ENCODE measurements at places on chromosomes 7 and 10.
A peak's percentile ranks its signal among the peaks of the same experiment; 100 is the strongest.

- H3K4me1 ChIP-seq, result no peaks in the 10 kb centered on the region
- no peak overlapping the region for H3K27ac ChIP-seq
- no peaks in the 10 kb centered on the region for H3K36me3 ChIP-seq
- H3K4me3 ChIP-seq, result no peak overlapping the region
- DNase-seq, result no peak
- H3K27me3 ChIP-seq, result no peaks in the 10 kb centered on the region
These were observed 361.9 kb upstream of the ZWINT start for GRCh38 chr10:56722912-56723311.

DNA sequence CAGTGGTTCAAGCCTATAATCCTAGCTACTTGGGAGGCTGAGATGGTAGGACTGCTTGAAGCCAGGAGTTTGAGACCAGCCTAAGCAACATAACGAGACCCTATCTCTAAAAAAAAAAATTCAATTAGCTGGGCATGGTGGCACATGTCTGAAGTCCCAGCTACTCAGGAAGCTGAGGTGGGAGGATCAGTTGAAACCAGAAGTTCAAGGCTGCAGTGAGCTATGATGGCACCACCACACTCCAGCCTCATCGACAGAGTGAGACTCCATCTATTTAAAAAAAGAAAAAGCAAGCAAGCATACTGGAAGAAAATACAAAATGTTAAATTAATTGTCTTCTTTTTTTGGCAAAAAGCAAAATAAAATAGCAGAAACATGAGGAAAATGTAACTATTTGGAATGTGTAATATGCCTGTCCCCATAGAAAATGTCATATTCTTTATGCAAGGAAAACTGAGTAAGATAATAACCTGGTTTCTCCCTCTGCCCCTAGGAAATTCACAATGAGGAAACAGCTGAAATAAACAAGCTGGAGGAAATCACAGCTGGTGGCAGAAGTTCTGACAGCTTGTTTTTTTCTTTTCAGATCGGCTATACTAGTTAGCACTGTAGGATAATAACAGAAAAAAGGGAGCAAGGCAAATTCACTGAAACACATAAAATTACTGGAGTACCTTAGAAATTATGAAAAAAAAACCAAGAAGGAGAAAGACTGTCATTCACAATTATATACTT lies 48.5 kb downstream of the HERPUD2 start:
- H3K4me3 ChIP-seq, result no peak overlapping the region
- no peaks in the 10 kb centered on the region for H3K27me3 ChIP-seq
- H3K27ac ChIP-seq, result no peak overlapping the region
- DNase-seq, result no peak
- peaks cover 16% of the 10 kb centered on the region for H3K4me1 ChIP-seq

DNA sequence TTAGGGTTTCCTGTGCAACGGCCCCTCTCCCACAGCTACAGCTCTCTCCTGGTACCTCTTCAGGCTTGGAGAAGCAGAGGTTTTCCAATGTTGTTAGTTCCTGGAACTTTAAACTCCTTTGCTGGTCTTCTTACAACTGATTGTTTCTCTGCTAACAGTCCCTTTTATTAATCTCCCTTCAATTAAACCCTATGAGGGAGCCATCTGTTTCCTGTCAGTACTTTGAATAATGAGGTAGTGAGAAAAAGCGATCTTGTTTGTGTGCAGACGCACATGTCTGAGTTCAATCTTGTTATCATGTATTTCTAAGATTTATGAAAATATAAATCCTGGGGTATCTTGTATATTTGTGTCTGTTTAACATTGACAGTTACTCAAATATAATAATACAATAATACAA lies 102.4 kb downstream of the MDFIC start:
- H3K27ac ChIP-seq, result no peak overlapping the region
- H3K4me1 ChIP-seq, result peaks cover 20% of the 10 kb centered on the region
- H3K4me3 ChIP-seq, result no peak overlapping the region
- H3K36me3 ChIP-seq, result peaks cover 20% of the 10 kb centered on the region

- no peaks in the 10 kb centered on the region for H3K27me3 ChIP-seq
- H3K4me1 ChIP-seq, result peaks cover 3% of the 10 kb centered on the region
- DNase-seq, result no peak
- H3K27ac ChIP-seq, result no peak overlapping the region
- no peak overlapping the region for H3K4me3 ChIP-seq
These were observed 54.6 kb downstream of the NOD1 start for GRCh38 chr7:30423788-30424505.

DNA sequence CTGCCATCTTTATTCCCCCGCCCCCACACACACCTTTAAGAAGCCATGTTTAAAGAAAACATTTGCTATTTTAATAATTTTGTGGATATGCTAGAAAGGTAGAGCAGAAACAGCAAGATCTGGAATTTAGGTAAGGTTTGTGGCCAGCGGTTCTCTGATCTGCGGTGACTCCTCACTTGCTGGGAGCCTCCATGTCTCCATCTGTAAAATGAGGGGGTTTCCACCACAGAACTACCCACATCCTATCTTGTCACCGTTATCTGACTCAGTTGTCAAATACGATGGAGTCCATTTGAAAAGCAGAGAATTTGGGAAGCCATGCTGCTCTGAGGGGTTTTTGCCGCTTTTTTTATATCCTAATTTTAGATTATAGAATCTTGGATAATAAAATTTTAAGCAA lies 23.3 kb downstream of the MACC1 start:
- no peaks in the 10 kb centered on the region for H3K36me3 ChIP-seq
- H3K27ac ChIP-seq, result no peak overlapping the region

DNA sequence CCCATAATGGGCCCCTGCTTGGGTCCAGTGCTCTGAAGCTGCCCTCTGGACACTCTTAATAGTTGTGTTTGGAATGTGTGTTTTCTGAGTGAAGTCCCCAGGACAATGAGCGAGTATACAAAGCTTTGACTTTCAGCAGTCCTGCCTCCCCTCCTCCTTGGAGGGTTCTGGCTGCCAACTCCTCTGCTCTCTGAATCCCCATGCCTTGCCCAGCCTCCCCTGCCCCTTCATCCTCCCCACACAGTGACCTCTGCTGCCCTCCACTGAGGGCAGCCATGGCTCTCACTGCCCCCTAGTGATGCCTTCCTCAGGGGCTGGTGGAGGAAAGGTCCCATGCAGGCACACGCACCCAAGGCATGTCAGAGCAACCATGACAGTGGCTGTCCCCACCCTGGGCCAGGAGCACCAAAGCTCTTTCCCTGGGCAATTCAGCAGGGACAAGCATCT lies 40.9 kb downstream of the FRMPD2 start:
- H3K4me3 ChIP-seq, result no peak overlapping the region
- peaks cover 8% of the 10 kb centered on the region for H3K27me3 ChIP-seq
- H3K27ac ChIP-seq, result no peak overlapping the region
- no peaks in the 10 kb centered on the region for H3K36me3 ChIP-seq

- no peaks in the 10 kb centered on the region for H3K4me1 ChIP-seq
- H3K36me3 ChIP-seq, result no peaks in the 10 kb centered on the region
- no peak overlapping the region for H3K4me3 ChIP-seq
- no peak for DNase-seq
These were observed 144.2 kb downstream of the BMS1 start for GRCh38 chr10:42926843-42927242.

DNA sequence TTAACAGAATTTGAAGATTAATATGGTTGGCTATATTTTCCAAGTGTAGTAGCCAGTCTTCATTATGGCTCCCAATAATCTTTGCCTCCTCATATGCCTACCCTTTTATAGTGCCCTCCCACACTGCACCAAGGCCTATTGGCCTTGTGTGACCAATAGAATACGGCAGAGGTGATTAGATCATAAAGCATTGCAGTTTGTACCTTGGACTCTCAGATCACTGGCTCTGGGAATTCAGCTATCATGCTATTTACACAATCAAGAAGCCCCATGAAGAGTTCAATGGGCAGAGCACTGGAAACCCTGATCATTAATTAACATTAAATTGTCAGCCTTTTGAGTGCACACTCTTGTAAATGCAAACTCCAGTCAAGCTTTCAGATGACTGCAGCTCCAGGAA lies 154.5 kb upstream of the MAGI2 start:
- no peak for DNase-seq
- H3K36me3 ChIP-seq, result no peaks in the 10 kb centered on the region
- no peaks in the 10 kb centered on the region for H3K4me1 ChIP-seq
- no peak overlapping the region for H3K4me3 ChIP-seq
- no peaks in the 10 kb centered on the region for H3K27me3 ChIP-seq

DNA sequence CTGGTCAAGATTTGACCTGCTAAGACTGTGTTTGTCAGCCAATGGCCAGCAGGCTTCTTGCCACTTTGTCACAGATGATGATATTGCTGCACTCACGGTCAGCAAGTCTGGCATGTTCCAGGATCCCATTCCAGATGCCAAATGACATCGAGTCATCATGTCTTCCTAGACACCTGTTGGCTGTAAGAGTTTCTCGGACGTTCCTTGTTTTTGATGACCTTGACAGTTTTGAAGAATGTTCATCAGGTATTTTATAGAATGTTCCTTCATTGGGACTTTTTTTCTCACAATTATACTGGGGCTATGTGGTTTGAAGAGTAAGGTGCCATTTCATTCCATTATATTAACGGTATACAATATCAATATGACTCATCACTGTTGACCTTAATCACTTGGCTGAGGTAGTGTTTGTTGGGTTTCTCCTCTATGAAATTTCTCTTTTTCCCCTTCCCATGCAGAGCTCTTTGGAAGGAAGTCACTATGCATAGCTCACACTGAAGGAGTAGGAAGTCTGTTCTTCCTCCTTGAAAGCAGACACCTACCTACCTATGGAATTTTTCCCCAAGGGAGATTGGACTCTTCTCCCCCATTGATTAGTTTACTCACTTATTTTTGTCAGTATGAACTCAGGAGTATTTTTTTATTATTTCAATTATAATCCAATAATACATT lies 31.6 kb downstream of the HECW1 start:
- H3K4me3 ChIP-seq, result no peak overlapping the region
- no peaks in the 10 kb centered on the region for H3K4me1 ChIP-seq
- peaks cover 5% of the 10 kb centered on the region for H3K27me3 ChIP-seq
- no peak for DNase-seq

- no peak overlapping the region for H3K4me3 ChIP-seq
- no peak overlapping the region for H3K27ac ChIP-seq
- H3K4me1 ChIP-seq, result peaks cover 3% of the 10 kb centered on the region
- no peak for DNase-seq
- no peaks in the 10 kb centered on the region for H3K36me3 ChIP-seq
- H3K27me3 ChIP-seq, result peaks cover 60% of the 10 kb centered on the region
These were observed 2.4 kb downstream of the EPO start for GRCh38 chr7:100722480-100723212.

- no peak for DNase-seq
- H3K27ac ChIP-seq, result no peak overlapping the region
- no peaks in the 10 kb centered on the region for H3K36me3 ChIP-seq
- peaks cover 10% of the 10 kb centered on the region for H3K4me1 ChIP-seq
- no peaks in the 10 kb centered on the region for H3K27me3 ChIP-seq
- H3K4me3 ChIP-seq, result no peak overlapping the region
These were observed 118.7 kb downstream of the ICA1 start for GRCh38 chr7:8143151-8143874.

GRCh38 chr10:13627459-13628310 lies 40.9 kb downstream of the PRPF18 start:
- no peak overlapping the region for H3K4me3 ChIP-seq
- no peaks in the 10 kb centered on the region for H3K27me3 ChIP-seq
- H3K4me1 ChIP-seq, result no peaks in the 10 kb centered on the region
- H3K36me3 ChIP-seq, result peaks cover 6% of the 10 kb centered on the region

- H3K4me1 ChIP-seq, result no peaks in the 10 kb centered on the region
- H3K36me3 ChIP-seq, result no peaks in the 10 kb centered on the region
- H3K27ac ChIP-seq, result no peak overlapping the region
- DNase-seq, result no peak
These were observed 30.4 kb downstream of the GPRIN2 start for GRCh38 chr10:46525824-46526681.

DNA sequence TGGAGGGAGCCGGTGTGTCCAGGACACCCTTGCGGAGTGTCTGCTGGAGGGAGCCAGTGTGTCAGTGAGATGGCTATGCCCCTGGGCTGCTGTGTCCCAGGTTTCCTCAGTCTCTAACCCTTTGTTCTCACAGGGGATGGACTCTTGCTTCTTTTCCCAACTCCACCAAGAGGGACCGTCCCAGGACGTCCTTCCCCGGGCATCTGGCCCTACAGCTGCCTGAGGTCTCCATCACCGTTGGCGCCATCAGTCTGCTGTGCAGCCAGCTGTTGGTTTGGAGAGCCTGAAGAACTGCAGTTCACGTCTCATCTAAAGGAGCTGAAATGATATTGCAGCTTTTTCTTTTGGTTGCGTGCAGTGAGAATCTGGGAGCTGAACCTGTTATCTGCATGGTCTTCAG lies 136.2 kb downstream of the VIPR2 start:
- H3K27ac ChIP-seq, result no peak overlapping the region
- no peak for DNase-seq
- no peak overlapping the region for H3K4me3 ChIP-seq
- H3K27me3 ChIP-seq, result peaks cover 5% of the 10 kb centered on the region

DNA sequence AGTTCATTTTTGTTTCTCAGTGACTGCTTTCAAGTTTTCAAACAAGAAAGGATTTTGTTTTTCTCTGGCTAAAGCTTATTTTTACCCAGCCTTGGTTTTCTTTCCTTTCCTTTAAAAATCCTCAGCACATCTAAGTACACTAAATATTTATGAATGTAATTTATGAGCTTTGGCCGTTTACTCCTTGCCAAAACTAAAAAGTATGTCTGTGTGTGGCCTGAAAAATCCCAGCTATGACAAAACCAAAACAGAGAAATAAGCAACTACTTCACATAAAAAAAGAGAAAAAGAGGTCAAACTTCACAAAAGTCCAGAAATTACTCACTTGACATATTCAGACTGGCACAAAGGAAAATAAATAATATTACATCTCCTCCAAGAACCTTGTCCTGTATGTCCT lies 365.1 kb upstream of the NFE2L3 start:
- H3K36me3 ChIP-seq, result no peaks in the 10 kb centered on the region
- no peak for DNase-seq
- no peak overlapping the region for H3K4me3 ChIP-seq
- no peak overlapping the region for H3K27ac ChIP-seq
- no peaks in the 10 kb centered on the region for H3K4me1 ChIP-seq

DNA sequence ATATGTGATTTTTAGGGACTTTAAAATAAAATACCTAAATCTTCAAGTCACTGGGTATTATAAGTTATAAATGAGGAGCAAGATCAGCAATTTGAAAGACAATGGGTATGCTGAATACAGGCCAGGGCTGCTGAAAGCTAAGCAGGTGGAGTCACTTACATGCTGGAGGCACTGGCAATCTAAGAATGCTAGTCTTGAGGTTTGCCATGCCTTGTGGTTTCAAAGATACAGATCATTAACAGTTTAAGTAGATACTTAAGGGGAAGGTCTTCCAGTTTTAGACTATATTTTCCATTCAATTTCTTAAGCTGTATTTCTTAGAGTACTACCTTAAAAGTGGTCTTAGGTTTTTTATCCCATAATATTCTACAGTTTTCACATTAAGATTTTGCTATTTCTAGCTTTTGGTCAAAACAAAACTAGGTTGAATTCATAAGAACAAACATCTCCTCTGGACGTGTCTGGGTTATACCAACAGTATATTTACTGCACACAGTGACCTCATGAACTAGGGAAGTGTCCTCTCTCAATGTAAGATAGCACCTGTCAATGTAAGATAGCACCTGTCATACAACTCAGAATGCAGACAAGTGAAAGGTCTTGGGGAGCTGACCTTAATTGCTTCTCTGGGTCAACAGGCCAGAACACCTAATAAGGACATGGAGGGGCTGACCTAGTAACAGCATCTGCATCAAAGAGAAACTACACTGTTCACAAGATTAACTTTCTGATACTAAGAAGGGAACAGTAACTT lies 2.0 kb downstream of the SRI start:
- peaks cover 43% of the 10 kb centered on the region for H3K36me3 ChIP-seq
- peak overlapping the region; percentile 96 for H3K4me3 ChIP-seq
- H3K4me1 ChIP-seq, result peaks cover 55% of the 10 kb centered on the region
- no peaks in the 10 kb centered on the region for H3K27me3 ChIP-seq
- DNase-seq, result no peak
- peak overlapping the region; percentile 92 for H3K27ac ChIP-seq
